ENCODE measurements at places on chromosomes 1 and 21.

DNA sequence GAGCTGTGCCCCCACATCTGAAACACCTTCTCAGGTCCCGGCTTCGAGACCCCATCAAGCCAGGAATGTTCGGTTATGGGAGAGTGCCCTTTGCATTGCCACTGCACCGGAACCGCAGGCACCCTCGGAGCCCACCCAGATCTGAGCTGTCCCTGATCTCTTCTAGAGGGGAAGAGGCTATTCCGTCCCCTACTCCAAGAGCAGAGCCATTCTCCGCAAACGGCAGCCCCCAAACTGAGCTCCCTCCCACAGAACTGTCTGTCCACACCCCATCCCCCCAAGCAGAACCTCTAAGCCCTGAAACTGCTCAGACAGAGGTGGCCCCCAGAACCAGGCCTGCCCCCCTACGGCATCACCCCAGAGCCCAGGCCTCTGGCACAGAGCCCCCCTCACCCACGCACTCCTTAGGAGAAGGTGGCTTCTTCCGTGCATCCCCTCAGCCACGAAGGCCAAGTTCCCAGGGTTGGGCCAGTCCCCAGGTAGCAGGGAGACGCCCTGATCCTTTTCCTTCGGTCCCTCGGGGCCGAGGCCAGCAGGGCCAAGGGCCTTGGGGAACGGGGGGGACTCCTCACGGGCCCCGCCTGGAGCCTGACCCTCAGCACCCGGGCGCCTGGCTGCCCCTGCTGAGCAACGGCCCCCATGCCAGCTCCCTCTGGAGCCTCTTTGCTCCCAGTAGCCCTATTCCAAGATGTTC, 4.3 kb downstream of the ADAMTSL4 start:
- DNase-seq, result no peak

DNA sequence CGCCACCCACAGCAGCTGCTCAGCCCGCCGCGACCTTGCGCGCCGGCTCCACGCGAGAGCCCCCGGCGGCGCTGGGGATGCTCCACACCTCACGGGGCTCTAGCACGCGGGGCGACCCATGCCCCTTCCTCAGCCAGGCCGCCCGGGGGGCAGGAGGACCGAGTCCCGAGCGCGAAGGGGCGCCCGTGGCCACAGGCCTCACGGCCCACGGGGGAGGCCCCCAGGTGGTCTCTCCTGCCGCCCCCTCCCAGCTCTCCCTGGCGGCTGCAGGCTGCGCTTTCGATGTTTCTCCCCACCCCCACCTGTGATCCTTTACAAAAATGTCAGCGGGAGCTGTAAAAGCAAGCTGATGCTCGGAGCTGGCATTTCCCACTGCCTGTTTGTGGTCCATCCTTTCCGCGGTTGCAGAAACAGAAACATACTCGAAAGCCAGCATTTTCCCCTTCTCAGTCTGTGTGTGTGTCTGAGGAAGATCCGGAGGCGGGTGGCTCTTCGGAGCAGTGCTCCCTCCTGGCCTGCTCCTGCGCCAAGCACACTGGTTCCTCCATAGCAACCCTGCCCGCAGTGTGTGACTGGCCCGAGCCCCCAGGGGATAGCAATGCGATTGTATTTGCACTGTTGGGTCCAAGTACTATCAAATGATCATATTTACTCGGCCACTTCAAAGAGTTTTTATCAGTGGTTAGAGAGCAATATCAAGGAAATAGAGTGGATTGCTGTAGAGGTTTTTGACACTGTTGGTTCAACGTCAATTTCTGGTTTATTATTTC, 2.1 kb downstream of the KIF26B start:
- no peak for DNase-seq

- DNase-seq, result peak; percentile 39
Observed at GRCh38 chr1:103525114-103525606, 339 bp upstream of the RNPC3 start.

DNA sequence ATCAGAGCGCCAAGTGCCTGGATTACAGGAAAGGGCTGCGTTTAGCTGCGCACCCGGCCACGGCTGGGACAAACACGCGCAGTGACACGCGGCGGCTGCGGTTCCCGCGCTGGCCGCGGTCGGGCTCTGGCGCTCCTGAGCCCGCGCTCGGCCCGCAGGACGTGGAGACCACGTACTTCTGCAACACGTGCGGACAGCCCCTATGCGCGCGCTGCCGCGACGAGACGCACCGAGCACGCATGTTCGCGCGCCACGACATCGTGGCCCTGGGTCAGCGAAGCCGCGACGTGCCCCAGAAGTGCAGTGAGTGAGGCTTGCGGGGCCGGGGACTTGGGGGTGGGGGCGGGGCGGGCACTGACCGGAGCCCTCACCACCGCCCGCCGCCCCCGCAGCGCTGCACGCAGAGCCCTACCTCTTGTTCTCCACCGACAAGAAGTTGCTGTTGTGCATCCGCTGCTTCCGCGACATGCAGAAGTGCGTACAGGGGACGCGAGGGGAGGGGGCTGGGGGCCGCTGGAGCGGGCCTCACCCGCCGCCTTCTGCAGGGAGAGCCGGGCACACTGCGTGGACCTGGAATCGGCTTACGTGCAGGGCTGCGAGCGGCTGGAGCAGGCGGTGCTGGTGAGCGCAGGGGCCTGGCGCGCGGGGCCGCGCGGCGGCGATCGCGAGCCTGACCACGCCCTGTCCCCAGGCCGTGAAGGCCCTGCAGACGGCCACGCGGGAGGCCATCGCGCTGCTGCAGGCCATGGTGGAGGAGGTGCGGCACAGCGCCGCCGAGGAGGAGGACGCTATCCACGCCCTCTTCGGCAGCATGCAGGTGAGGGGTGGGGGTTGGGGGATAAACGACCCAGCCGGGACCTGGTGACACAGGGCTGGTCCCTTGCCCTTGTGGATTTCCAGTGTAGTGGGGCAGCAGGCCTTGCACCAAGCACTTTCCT, 3.1 kb downstream of the RNF207 start:
- DNase-seq, result no peak

DNA sequence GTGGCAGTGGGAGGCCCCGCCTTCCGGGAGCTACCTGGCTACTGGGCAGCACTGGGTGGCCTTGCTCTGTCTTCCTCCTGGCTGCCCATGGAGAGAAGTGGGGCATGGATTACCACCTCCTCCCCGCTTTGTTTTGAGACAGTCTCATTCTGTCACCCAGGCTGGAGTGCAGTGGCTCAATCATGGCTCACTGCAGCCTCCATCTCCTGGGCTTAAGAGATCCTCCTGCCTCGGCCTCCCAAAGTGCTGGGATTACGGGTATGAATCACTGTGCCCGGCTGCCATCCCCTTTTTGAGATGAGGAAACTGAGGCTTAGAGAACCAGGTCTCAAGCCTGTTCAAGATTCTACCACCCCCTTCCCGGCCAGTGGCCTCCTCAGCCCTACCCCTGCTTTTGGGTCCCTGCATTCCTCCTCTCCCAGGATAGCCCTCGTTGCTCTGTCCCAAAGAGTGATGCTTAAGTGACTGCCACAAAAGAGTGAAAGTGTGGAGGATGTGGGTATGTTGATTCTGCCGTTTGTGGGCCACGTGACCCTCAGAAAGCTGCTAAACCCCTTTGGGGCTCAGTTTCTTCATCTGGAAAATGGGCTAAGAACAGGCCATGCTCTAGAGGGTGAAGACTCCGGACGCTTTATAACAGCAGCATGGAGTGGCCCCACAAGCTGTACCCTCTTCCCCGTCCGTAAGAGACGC, 7.8 kb downstream of the HES3 start:
- no peak for DNase-seq

GRCh38 chr1:233151861-233152260, 143.7 kb downstream of the PCNX2 start:
- DNase-seq, result no peak

DNA sequence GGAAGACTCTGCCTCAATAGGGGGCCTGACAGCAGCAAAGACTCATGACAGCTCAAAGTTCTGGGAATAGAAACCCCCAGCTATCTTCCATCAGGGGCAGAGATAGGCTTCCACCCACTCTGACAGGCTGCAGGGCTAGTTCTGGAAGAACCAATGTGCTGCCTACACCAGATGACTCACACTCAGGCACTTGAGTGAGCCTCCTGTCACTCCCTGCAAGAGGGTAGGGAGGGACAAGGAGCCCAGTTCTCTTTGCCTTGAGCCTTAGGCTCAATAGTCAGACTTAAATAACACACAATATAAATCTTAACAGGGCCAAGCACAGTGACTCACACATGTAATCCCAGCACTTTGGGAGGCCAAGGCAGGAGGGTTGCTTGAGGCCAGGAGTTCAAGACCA, 386.4 kb downstream of the HHAT start:
- no peak for DNase-seq

GRCh38 chr1:24748191-24749121, 3.2 kb downstream of the CLIC4 start:
- no peak for DNase-seq

GRCh38 chr1:95699149-95699953, 465.3 kb downstream of the RWDD3 start:
- no peak for DNase-seq

DNA sequence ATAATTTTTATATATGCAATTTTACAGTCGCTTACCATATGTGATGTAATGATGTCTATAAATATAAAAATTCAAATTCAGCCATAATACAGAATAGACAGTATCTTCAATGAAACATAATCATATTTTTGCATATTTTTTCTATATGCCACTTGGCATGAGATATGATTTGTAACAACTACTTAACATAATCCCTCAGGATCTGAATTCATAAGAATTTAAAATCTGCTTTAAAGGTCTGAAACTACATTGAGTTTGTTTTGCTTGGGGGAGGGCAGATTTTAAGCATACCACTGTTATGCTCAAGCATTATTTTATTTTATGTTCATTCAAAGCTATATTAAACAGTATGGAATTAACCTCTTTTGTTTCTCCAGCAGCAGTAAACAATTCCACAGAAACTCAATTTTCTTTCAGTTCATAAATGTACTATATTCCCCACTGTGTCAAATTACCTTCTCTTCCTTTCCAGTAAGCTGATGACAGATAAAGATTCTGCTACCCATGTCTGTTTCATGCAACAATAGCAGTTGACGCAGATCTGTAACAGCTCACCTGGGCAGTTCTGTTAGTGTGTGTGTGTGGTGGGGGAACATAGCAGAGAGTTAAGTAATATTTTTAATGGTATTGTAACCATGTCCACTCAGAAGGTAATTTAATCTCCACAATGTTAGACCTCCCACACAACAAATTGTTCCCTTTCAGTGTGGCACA, 224.8 kb downstream of the NTNG1 start:
- DNase-seq, result no peak

GRCh38 chr1:190754666-190755065, 277.0 kb upstream of the BRINP3 start:
- DNase-seq, result no peak

DNA sequence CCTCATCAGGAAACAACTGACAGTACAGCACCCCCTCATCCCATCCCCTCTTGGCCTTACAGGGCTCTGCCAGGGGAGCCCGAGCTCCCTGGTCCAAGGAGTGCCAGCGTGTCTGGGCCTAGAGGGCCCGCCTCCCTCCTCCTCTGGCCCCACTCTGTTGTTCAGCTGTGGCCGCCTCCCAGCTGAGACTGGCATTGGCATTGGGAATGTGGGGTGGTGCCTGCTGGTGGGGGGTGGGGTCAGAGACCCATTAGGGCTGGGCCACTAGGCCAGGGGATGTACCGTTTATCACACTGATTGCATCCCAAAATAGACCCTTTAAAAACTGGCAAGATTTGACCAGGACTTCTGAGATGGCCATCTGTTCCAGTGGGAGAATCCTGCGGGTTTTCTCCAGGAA, 1.4 kb downstream of the LDLRAP1 start:
- DNase-seq, result no peak

GRCh38 chr1:201089596-201089995, 22.6 kb downstream of the CACNA1S start:
- DNase-seq, result no peak

- DNase-seq, result no peak
Observed at GRCh38 chr1:7703321-7704213, 67.5 kb upstream of the VAMP3 start.

GRCh38 chr1:50027794-50028193, 4.0 kb upstream of the AGBL4 start:
- DNase-seq, result no peak

GRCh38 chr1:24147816-24148215, 4.9 kb upstream of the IL22RA1 start:
- no peak for DNase-seq

- no peak for DNase-seq
Observed at GRCh38 chr1:77900687-77901293, 12.4 kb downstream of the NEXN start.

GRCh38 chr1:246179401-246179800, 327.7 kb downstream of the SMYD3 start:
- DNase-seq, result no peak

- no peak for DNase-seq
Observed at GRCh38 chr1:92117526-92117925, 37.4 kb downstream of the BTBD8 start.

DNA sequence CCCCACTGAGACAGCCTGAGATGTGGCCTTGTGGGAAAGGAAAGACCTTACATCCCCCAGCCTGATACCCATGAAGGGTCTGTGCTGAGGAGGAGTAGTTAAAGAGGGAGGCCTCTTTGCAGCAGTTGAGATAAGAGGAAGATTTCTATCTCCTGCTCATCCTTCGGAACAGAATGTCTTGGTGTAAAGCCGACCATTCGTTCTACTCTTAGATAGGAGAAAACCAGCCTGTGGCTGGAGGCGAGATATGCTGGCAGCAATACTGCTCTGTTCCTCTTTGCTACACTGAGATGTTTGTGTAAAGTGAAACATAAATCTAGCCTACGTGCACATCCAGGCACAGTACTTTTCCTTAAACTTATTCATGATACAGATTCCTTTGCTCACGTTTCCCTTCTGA, 1.5 kb upstream of the CCDC27 start:
- no peak for DNase-seq

DNA sequence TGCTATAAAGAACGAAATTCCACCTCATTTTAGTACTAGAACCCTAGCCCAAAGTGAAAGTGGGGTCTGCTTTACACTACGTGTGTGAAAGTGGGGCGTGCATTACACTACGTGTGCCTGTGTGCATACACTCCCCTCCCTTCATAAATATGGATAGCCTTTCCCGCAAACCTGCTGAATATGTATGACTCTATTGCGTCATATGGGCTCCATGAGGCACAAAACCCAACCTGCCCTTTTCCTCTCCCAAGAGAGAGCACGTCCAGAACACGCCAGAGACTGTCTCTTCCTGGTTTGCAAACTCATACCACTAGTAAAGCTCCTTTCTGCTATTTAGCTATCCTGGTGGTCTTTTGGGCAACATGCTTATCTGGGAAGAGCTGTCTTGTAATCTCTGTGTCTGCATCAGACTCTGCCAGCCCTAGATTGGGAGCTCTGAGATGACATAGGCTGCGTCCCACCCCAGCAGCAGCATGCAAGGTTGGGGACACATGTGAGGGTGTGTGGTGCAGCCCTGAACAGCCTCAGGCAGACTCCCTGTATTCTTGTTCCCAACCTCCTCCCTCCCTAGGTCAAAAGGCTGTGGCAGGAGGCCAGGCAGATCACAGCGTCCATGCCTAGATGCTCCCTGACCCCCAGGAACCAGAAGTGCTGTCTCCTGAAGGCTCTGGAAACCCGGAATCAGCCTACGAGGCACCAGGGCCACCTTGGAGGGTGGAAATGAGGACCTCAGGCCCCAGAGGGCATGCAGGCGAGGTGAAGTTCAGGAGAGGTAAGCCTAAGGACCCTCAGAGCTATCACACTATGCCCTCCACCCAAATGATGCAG, 12.3 kb upstream of the PADI1 start:
- DNase-seq, result no peak

Measured in esophagus squamous epithelium (tissue), 5 donors.